ENCODE measurements at places on chromosomes 2 and 18.

DNA sequence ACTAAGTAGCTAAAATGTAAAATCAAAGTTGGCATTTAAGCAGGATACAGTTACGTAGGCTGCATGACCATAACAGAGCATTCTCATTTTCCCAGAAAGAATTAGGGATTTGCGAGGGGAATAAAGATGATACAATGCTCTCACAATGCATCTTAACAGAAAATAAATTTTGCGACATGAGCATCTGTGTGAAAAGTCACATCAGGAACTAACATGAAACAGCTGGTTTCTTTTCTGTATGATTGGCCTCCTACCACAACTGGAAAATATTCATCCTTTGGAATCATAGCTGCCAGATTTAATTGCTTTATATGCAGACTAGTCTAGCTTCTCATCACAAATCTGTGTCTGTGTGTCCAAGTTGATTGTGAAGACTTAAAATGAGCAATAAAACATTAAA is 66.0 kb downstream of the KCTD18 start:
- no peak for DNase-seq

DNA sequence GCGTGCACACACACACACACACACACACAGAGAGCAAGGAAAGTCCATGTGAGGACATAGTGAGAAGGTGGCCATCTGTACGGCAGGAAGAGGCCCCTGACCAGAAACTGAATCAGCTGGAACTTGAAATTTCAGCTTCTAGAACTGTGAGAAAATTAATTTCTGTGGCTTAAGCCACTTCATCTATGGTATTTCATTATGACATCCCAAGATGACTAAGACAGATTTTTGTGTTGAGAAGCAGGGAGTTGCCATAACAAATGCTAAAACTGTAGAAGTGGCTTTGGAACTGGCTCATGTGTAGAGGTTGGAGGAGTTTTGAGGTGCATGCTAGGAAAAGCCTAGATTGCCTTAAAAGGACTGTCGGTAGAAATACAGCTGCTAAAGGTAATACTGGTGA is 63.4 kb upstream of the ZBTB7C start:
- no peak for DNase-seq

GRCh38 chr18:45755934-45756333 is 32.0 kb downstream of the SLC14A1 start:
- no peak for DNase-seq

DNA sequence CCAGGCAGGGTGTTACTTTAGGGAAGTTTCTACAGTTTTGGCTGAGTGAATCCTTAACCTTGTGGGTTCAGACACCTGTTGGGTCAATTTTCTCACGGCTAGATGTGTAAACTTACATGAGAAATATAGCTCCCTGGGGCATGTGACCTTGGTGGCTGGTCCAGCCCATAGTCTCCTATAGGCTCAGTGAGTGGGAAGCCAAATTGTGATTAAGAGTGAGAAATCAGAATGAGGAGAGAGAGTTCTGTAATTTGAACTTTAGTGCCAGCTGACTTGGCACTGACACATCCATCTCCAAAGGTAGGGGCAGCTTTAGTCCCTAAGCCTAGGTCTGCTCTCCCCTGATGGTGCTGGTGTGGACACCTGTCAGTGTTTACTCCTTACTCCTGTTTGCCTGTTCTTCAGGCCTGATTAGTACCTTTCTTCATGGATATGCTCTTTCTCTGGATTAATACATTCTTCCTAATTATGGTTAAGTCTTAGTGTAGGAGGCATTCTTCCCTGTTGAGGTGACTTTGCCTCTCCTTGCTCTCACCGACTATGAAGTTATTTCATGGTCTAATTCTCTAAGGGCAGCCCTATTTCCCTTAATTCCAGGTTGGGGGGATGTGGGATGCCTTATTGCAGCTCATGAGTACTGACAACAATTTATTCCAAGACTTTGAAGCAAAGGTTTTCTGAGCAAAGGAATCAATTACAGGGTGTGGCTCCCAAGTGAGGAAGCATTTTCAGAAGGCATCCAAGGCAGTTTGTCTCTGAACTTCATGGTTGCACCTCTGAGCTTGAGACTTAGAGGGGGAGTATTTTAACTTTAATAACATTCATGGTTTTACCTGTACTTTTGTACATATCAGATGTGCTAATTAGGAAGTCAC is 177.3 kb downstream of the DYSF start:
- no peak for DNase-seq

- no peak for DNase-seq
Measured at GRCh38 chr2:66443979-66444861, 9.3 kb downstream of the MEIS1 start.
